ENCODE measurements at places on chromosomes 6 and 20.
A peak's percentile ranks its signal among the peaks of the same experiment; 100 is the strongest.

GRCh38 chr6:27772261-27773001 is 139.8 kb downstream of the OR2B2 start:
- peak; percentile 78 for DNase-seq

DNA sequence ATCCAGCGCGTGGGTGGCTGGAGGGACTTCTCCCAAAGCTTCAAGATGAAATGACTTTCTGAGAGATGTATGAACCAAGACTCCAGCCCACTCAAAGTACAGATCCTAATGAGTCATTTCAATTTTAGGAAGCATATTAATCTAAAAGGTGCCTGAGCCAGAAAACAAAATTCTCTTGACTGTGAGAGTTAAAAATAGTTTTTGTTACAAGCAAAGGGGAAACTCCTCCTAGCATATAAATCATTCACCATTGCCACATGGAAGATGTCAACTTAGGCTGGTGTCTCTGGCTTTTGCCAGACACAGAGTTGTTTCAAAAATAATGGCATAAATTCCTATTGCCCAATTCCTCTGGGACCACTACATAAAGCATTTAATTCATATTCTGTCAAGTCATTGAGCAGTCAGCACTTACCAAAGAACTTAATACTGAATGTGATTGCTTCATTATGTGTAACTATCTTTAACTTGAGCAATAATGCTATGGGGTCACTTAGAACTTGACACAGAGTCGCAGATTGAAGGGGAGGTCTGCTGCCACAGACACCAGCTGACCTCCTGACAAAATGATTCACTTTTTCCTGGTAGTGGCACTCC is 280.6 kb downstream of the SLC35F1 start:
- no peak for DNase-seq

DNA sequence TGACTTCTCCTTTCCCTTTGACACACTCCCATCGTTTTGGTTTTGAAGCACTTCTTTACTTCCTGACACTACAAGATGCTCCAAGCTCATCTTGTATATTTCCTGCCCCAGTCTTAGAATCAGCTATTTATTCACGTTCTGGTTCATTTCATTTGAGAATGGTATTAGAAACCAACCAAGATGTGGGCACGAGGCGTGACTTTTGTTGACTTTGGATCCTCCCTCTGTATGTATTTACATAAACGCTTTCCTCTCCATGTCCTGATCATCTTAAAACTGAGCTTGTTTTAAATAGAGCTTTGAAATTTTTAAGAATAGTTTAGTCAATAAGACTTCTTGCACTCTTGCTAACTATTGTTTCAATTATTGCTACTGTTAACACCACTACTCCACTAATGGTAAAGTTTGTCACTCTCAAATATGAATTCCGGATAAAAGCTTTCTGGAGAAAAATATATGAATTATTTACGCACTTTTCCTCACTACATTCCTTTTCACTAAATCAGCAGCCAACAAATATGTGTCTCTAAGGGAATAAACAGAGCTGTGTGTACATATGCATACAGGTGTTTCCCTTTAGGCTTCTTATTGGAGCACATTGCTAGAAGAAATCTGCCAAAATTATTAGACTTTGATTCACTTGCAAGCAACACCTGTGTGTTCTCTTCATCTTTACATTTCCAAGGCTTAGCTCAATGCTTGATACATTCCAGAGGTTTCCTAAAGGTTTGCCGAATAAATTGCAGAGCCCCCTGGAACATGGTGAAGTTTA is 77.3 kb upstream of the TMEM244 start:
- no peak for DNase-seq

- DNase-seq, result no peak
Observed at GRCh38 chr20:60584221-60584620, 626.0 kb downstream of the CDH26 start.

- DNase-seq, result no peak
Observed at GRCh38 chr6:14412026-14412425, 294.5 kb downstream of the CD83 start.

DNA sequence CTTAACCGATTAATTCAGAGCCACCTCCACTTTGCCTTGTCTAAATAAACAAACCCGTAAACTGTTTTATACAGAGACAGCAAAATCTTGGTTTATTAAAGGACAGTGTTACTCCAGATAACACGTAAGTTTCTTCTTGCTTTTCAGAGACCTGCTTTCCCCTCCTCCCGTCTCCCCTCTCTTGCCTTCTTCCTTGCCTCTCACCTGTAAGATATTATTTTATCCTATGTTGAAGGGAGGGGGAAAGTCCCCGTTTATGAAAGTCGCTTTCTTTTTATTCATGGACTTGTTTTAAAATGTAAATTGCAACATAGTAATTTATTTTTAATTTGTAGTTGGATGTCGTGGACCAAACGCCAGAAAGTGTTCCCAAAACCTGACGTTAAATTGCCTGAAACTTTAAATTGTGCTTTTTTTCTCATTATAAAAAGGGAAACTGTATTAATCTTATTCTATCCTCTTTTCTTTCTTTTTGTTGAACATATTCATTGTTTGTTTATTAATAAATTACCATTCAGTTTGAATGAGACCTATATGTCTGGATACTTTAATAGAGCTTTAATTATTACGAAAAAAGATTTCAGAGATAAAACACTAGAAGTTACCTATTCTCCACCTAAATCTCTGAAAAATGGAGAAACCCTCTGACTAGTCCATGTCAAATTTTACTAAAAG is 2.7 kb downstream of the FOXC1 start:
- no peak for DNase-seq

- DNase-seq, result no peak
Observed at GRCh38 chr20:15317546-15318232, 980.3 kb upstream of the FLRT3 start.

DNA sequence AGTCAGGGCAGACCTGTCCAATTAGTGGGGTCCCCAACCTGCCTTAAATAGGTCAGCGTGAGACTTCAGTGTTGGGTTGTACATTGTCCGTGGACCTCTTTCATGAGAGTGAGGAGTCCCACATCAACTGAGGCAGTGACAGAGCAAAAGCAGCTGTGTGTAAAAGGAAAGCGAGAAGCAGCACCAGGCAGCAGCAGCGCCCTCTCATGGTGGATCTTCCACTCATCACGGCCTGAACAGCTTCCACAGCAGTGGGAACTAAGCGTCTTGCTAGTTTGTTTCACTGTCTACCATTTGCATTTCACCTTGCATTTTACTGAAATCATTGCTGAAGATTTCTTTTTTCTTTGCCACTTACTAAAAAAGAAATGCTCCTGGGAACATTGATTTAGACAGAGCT is 333.8 kb downstream of the PKHD1 start:
- no peak for DNase-seq

DNA sequence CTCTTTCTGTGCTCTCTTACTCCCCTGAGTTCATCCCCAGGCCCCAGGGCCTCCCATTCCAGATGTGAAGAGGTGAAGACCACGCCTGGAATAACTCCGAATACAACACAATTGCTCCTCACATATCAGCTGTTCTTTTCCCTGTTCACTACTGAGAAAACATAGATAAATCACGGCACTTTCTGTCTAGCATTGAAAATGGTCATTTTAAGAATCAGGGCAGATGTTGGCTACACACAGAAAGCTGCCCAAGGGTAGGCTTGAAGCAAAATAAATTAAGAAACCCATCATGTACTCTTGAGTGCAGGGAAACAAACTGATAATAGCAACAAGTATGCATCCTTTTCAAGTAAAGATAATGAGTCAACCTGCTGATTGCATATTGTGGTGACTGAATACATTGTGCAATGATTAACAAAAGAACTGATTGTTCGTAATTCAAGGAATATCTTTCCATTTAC is 382.5 kb downstream of the PRKN start:
- DNase-seq, result no peak

DNA sequence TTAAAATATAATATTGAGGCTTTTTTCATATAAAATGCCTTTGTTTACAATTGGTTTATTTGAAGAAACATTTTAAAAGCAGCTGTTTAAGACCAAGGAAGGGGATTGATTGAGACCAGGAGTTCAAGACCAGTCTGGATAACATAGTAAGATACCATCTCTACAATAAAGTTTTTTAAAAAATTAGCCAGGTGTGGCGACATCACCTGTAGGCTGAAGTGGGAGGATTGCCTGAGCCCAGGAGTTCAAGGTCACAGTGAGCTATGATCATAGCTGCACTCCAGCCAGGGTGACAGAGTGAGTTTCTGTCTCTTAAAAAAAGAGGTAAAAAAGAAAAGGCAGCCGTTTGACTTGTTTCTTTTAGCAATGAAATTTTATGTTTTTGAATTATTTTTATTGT is 117.0 kb downstream of the STXBP5 start:
- no peak for DNase-seq

- DNase-seq, result peak; percentile 51
Observed at GRCh38 chr6:31446481-31446880, 43.1 kb downstream of the MICA start.

DNA sequence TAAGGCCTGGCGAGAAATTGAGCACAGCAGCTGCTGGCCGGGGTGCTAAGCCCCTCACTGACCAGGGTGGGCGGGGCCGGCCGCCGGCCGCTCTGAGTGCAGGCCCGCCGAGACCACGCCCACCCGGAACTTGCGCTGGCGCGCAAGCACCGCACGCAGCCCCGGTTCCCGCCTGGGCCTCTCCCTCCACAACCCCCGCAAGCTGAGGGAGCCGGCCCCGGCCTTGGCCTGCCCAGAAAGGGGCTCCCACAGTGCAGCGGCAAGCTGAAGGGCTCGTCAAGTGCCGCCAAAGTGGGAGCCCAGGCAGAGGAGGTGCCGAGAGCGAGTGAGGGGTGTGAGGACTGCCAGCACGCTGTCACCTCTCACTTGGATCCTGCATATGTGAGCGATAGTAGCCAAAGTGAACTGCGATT is 251.2 kb downstream of the GJA1 start:
- DNase-seq, result no peak

DNA sequence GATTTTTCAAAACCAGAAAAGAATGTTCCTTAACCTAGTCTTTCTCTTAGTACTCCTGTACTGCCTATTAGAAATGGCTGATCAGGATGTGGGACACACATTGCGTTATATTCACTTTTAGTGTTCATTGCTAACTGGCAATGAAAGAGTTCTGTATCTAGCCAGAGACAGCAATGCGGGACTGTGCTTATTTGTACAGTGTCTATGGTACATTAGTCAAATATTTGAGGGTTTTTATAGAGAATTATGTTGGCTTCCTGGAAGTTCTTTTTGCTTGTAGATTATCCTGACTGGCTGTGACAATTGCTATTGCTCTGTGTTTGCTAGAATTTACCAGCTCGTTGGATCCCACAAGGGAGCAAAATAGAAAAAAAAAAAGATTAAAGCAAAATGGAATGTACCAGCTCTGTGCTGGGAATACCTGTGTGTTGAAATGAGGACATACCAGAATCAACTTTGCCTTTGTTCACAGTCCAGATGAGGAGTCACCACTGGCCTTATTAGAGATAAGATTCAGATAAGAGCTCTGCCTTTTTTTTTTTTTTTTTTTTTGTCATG is 22.4 kb upstream of the IFNGR1 start:
- no peak for DNase-seq

- DNase-seq, result no peak
Observed at GRCh38 chr20:5580940-5581708, 169.1 kb upstream of the SHLD1 start.

DNA sequence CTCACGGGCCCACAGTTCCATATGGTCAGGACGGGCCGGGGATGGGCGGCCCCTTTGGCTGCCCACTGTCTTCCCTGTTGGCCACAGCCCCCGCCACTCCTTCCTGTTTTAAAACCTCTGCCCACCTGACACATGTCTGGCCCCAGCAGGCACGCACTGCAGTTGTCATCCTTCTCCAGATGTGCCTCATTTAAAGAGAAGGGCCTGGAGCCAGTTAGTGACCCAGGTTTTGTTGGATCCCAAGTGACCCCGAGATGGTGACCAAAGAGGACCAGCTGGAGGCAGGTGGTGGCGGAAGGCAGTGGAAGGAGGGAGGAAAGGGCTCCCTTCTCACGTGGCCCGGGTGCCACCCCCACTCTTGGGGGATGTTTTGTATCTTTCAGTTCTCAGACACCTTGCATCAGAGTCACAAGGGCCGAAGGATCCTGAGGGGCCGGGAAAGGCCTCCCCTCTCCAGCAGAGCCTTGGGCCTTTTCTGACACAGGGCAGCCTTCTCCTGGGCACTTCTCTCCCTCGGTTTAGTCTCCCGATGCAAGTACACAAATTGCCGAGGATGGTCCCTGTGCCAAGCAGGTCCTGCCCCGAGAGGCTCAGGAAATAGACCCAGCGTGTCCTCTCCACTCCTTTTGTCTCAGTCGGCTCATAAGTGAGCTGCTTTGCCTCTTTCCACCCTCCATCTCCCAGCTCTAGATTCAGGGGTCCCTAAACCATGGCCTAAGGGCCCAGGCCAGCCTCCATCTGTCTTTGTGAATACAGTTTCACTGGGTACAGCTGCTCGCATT is 117.6 kb downstream of the SULF2 start:
- no peak for DNase-seq

GRCh38 chr6:79984261-79984660 is 20.2 kb upstream of the TTK start:
- no peak for DNase-seq

DNA sequence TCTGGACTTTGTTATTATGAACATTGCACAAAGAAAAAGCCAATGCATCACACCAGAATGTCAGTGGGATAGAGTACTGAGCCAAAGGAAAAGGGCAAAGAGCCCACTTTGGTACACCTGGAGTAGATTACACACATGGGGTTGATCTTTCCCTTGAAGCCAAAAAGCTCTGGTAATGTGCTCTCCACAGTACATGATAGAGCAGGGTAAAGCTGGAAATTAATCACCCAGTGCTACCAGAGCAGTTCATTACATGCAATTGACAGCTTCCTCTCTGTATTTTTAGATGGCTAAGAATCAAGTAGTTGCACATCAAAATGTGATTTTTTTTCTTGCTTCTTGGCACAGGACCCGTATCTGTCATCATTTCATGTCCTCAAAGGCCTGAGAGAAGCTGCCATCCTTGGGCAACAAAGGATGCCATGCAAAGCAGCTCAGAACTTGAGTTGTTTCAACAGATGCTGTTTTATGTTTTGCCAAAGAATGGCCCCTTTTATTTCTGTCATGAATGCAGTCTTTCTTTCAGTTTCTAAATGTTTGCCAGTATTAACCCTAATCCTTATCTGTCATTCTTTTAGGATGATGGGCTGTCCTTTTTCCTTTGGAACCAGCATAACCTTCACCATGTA is 88.1 kb downstream of the HDGFL1 start:
- no peak for DNase-seq

- DNase-seq, result peak; percentile 3
Observed at GRCh38 chr6:130018744-130019325, 454 bp downstream of the L3MBTL3 start.

GRCh38 chr6:152124429-152125074 is 317.1 kb downstream of the ESR1 start:
- DNase-seq, result peak; percentile 72
